Naive thymus-derived CD8-positive, alpha-beta T cell (primary cell): ENCODE measurements at places on chromosomes 16 and 17.

DNA sequence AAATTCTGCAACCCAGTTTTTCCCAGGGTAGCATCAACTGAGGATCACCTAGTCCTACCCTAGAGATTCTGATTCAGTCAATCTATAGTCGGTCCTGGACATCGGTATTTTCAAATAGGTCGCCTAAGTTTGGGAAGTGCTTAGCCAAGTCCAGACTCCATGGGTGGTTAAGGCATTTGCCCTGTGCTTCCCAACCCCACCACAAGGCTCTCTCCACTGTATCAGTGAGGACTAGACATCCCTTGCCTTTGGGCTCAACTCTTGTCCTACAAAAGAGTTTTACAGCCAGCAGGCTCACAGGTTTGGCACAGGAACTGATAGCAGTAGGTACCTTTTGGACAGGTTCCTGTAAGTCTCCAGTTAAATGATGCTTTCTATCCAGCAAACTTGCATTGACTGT is 13.8 kb downstream of the HYDIN start:
- H3K4me1 ChIP-seq, result no peaks in the 10 kb centered on the region
- H3K27ac ChIP-seq, result no peak overlapping the region
- H3K27me3 ChIP-seq, result peaks cover 12% of the 10 kb centered on the region
- H3K36me3 ChIP-seq, result no peaks in the 10 kb centered on the region
- no peak for DNase-seq

- no peaks in the 10 kb centered on the region for H3K27me3 ChIP-seq
- H3K36me3 ChIP-seq, result peaks cover 5% of the 10 kb centered on the region
- H3K4me1 ChIP-seq, result peaks cover 25% of the 10 kb centered on the region
- no peak overlapping the region for H3K4me3 ChIP-seq
Measured at GRCh38 chr16:12323007-12323758, 346.6 kb downstream of the SNX29 start.

GRCh38 chr16:53614346-53614745 is 89.3 kb downstream of the RPGRIP1L start:
- DNase-seq, result no peak
- peaks cover 23% of the 10 kb centered on the region for H3K36me3 ChIP-seq
- no peak overlapping the region for H3K4me3 ChIP-seq
- no peaks in the 10 kb centered on the region for H3K27me3 ChIP-seq
- no peak overlapping the region for H3K27ac ChIP-seq
- H3K4me1 ChIP-seq, result no peaks in the 10 kb centered on the region

DNA sequence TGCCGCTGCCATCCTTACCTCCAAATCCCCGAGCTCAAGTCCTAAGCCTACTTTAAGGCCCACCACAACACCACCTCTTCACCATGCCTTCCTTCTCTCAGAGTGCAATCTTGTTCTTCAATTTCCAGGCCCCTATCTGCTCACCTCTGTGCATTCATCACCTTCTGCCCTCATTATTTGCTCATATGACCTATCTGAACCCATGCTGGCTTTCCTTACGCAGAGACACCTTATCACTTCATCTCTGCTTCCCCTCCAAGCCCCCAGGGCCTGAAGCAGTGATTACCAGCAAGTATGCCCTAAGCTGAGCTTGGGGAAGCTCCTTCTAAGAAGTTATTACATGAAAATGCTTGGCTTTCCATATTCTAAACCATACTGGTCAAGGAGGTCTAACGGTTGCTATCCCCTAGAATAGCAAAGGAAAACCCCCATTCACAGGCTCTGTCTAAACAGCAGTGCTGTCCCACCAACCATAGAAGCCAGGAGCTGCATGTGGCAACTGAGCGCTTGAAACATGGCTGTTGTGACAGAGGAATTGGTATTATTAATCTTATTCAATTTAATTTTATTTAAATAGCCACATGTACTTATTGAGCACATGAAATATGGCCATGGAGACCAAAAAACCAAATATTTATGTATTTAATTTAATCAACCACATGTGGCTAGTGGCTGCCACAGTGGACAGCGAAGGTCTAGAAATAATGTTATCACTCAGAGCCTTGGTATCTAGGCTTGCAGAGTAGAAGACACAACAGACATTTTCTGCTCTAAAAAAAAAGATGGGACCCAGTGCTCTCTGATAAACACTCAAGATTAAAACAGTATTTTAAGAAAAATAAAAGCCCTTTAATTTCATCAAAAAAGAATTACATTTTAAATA is 13.9 kb downstream of the USP7 start:
- H3K27ac ChIP-seq, result peak overlapping the region; percentile 28
- H3K4me1 ChIP-seq, result peaks cover 84% of the 10 kb centered on the region
- DNase-seq, result no peak
- H3K4me3 ChIP-seq, result peak overlapping the region; percentile 75
- H3K27me3 ChIP-seq, result no peaks in the 10 kb centered on the region

GRCh38 chr17:39405436-39405835 is 4.0 kb upstream of the FBXL20 start:
- H3K36me3 ChIP-seq, result peaks cover 45% of the 10 kb centered on the region
- no peaks in the 10 kb centered on the region for H3K27me3 ChIP-seq
- DNase-seq, result no peak

GRCh38 chr17:6893382-6894205 is 62.1 kb upstream of the TEKT1 start:
- DNase-seq, result no peak
- H3K4me3 ChIP-seq, result peak overlapping the region; percentile 27
- H3K4me1 ChIP-seq, result peaks cover 3% of the 10 kb centered on the region
- H3K36me3 ChIP-seq, result peaks cover 31% of the 10 kb centered on the region

- H3K4me3 ChIP-seq, result peak overlapping the region; percentile 10
- peaks cover 34% of the 10 kb centered on the region for H3K4me1 ChIP-seq
- peaks cover 20% of the 10 kb centered on the region for H3K36me3 ChIP-seq
- peak overlapping the region; percentile 89 for H3K27ac ChIP-seq
Measured at GRCh38 chr17:40086150-40087044, 14.0 kb downstream of the NR1D1 start.

GRCh38 chr16:87570938-87571867 is 31.1 kb upstream of the JPH3 start:
- H3K36me3 ChIP-seq, result no peaks in the 10 kb centered on the region
- H3K4me3 ChIP-seq, result no peak overlapping the region
- no peak overlapping the region for H3K27ac ChIP-seq

DNA sequence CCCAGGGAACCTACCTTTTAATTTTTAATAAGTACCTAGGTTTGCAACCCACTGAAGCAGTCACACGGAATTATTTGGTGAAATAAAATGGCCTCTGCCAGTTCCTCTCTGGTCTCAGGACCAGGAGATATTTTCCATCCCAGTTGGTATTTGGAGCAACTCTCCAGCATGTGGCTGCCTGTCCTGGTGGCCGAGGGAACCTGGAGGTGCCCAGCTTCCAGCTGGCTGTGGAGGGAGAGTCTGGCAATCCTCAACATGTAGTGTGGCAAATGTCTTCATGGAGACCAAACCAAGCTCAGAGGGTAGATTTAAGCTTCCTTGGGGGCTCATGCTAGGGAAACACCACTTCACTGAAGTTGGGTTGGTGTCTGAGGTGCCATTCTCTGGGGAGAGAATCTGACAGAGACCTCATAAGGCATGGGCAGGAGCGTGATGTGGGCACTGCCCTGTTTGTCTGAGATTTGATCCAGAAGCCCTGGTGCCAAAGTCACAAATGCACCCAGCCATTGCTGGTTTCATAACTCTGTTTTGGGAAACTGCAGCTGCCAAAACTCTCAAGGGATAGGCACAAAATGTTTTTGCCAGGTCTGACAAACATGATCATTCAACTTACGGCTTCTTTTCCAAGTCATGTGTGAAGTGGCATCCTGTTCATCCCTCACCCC is 2.8 kb downstream of the MT1X start:
- H3K27me3 ChIP-seq, result no peaks in the 10 kb centered on the region
- H3K4me1 ChIP-seq, result peaks cover 36% of the 10 kb centered on the region
- DNase-seq, result no peak
- H3K27ac ChIP-seq, result no peak overlapping the region

DNA sequence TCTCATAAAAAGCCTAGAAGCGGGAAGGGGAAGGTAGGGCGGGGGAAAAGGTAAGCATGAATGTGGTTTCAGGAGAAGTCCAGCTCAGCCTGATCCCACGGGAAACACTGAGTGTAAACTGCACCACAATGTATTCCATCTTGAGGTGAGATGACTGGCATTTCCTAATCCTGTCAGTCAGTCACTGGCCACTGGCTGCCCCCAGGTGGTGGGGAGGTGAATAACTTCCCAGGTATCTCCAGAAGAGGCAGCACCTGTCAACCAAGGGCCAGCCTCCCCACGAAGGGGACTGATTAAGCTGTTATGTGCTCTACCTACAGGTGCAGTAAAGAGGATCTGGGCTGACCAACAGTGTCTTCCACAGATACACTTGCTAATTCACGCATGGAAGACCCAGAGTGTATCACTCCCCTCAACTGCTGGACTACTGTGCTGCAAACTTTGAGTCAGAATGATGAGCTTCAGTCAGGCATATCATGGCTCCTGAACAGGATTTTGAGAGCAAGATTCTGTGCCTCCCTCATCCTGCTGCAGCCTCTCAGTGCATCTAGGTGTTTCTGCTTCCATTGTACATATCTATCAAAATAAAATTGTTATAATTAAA is 108.5 kb upstream of the CCL2 start:
- DNase-seq, result peak; percentile 16
- peaks cover 21% of the 10 kb centered on the region for H3K27me3 ChIP-seq
- H3K4me1 ChIP-seq, result no peaks in the 10 kb centered on the region

DNA sequence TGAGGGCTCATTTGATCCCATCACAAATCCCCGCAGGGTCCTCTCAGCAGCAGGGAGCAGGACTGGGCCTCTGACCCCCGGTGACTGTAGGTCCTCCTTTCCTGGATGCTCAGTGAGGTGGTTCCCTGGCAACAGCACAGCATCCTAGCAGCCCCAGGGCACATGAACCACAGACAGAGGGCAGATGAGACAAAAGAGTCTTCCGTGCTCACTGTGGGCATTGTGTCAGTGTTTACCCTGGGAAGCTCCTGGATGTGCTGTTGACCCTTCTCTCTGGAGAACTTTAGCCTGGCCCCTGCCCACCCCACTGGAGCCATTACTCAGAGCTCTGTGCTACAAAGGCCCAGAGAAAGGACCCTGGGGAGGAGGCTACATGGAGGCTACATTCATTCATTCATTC is 21.7 kb upstream of the TMEM220 start:
- no peak overlapping the region for H3K27ac ChIP-seq
- no peaks in the 10 kb centered on the region for H3K27me3 ChIP-seq
- no peak for DNase-seq
- no peaks in the 10 kb centered on the region for H3K36me3 ChIP-seq
- H3K4me1 ChIP-seq, result peaks cover 7% of the 10 kb centered on the region
- no peak overlapping the region for H3K4me3 ChIP-seq

DNA sequence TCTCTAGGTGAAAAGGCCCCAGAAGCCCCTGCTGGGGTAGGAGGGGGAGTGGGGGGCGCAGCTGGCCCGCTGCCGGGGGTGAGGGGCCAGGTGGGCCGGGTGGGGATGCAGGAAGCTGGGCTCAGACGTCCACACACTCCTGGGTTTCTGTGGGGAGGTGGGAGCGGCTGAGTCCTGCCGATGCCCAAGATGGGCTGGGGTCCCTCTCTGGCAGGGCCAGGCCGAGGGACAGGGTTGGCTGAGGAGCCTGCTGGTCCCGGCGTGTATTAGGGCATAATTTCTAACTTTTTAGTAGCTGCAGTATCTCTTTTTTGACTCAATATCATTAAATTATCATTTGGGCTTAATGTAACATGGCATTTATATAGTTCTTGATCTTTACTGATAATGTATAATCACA is 121.4 kb upstream of the CORO6 start:
- H3K4me1 ChIP-seq, result peaks cover 25% of the 10 kb centered on the region
- H3K4me3 ChIP-seq, result no peak overlapping the region
- H3K27ac ChIP-seq, result peak overlapping the region; percentile 73

DNA sequence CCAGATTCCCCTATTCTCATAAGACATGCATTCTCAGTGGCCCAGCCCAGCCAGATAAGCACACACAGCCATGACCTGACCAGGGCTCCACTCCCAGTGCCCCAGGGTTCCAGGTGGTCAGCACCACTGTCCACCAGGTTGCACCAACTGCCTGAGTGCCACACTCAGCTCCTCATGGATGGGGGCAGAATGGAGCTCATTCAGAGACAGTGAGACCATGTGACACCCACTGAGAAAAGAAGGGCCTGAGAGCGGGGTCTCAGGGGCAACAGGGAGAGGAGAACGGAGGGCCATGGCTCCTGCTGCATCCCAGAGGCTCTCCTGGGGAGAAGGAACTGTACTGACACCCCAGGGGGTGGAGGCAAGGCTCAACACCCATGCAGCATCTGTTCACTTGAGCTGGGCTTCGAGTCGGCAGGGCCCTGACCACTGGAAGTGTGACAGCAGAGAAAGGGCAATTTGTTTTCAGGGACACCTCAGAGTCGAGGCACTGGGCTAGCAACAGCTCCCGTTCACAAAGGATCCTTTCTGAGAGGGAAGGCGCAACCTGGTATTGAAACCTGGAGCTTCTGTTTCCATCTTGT is 18.7 kb upstream of the SLC38A8 start:
- H3K27ac ChIP-seq, result no peak overlapping the region
- H3K4me1 ChIP-seq, result no peaks in the 10 kb centered on the region
- no peak overlapping the region for H3K4me3 ChIP-seq
- no peaks in the 10 kb centered on the region for H3K27me3 ChIP-seq
- H3K36me3 ChIP-seq, result no peaks in the 10 kb centered on the region

- no peaks in the 10 kb centered on the region for H3K36me3 ChIP-seq
- DNase-seq, result no peak
- no peak overlapping the region for H3K27ac ChIP-seq
- no peak overlapping the region for H3K4me3 ChIP-seq
- no peaks in the 10 kb centered on the region for H3K27me3 ChIP-seq
Measured at GRCh38 chr17:64617125-64617780, 44.9 kb downstream of the SMURF2 start.

- peak; percentile 83 for DNase-seq
- peaks cover 5% of the 10 kb centered on the region for H3K4me1 ChIP-seq
- H3K36me3 ChIP-seq, result peaks cover 27% of the 10 kb centered on the region
- H3K27ac ChIP-seq, result no peak within 1 kb of the TSS
Measured at GRCh38 chr17:58487589-58488427, at the start of gene HSF5. Gene HSF5 (minus strand): TSS chr17:58488408. CDS start chr17:58488274, 134 bp downstream.

GRCh38 chr17:37761059-37761458 is 16.2 kb upstream of the HNF1B start:
- no peaks in the 10 kb centered on the region for H3K36me3 ChIP-seq
- H3K27me3 ChIP-seq, result peaks cover 23% of the 10 kb centered on the region
- H3K4me3 ChIP-seq, result no peak overlapping the region
- H3K4me1 ChIP-seq, result peaks cover 3% of the 10 kb centered on the region
- no peak for DNase-seq
- no peak overlapping the region for H3K27ac ChIP-seq

- no peak for DNase-seq
- no peak overlapping the region for H3K4me3 ChIP-seq
Measured at GRCh38 chr17:55391244-55391757, 30.3 kb downstream of the MMD start.

DNA sequence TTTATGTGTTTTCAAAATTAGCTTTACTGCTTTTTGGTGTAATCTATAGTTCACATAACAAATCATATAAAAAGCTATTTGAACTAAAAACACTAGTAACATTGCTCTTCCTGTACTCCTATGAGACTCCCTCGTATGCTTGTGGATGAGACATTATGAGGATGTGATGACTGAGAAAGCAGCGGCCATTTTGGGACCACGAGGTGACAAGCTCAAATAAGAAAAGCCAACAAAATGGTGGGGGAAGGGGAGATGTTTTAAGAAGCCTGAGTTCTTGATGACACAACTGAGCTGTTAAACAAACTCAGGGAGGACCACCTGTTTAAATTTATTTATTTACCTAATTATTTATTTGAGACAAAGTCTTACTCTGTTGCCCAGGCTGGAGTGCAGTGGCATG is 4.5 kb downstream of the CCL18 start:
- no peaks in the 10 kb centered on the region for H3K36me3 ChIP-seq
- no peak for DNase-seq
- peaks cover 3% of the 10 kb centered on the region for H3K4me1 ChIP-seq
- H3K27ac ChIP-seq, result no peak overlapping the region
